ENCODE measurements at places on chromosomes 6 and 20. TPM values are rescaled to one million over a fixed set of nuclear protein-coding genes. Genes with fewer than 3 reads are reported as not detected.

GRCh38 chr20:24473435-24474223 lies 4.2 kb downstream of the SYNDIG1 start:
- DNase-seq: no peak

- no peak for DNase-seq
These were observed 3.9 kb downstream of the SLC22A2 start for GRCh38 chr6:160254467-160255312.

GRCh38 chr6:104653781-104654180 lies 205.9 kb downstream of the HACE1 start:
- no peak for DNase-seq

- DNase-seq: no peak
These were observed 519.4 kb upstream of the ZNF337 start for GRCh38 chr20:26216025-26216424.

DNA sequence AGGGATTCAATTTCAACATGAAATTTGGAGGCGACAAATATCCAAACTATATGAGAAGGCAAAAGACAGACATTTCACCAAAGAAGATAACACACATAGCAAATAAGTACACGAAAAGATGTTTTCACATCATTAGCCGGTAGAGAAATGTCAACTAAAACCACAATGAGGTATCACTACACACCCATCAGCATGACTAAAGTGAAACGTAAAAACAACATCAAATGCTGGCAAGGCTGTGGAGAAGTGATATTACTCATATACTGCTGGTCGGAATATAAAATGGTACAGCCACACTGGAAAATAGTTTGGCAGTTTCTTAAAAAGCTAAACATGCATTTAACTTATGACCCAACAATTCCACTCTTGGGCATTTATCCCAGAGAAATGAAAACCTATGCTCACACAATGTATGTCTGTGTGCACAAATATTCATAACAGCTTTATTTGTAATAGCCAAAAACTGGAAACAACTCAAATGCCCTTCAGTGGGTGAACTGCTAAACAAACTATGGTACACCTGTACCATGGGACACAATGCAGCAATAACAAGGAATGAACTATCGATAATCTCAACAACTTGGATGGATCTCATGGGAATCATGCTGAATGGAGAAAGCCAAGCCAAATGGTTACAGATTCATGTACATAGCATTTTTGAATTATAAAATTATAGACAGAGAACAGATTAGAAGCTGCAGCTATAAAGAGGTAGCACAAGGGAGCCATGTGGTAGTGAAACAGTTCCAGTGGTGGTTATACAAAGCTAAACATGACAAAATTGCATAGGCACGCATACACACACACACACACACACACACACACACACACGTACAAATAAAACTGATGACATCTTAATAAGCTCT lies 8.6 kb downstream of the ADAT2 start:
- no peak for DNase-seq

GRCh38 chr6:80962382-80962781 lies 790.1 kb downstream of the TENT5A start:
- DNase-seq: no peak

- no peak for DNase-seq
These were observed 207.6 kb upstream of the CDH4 start for GRCh38 chr20:61044499-61044898.

DNA sequence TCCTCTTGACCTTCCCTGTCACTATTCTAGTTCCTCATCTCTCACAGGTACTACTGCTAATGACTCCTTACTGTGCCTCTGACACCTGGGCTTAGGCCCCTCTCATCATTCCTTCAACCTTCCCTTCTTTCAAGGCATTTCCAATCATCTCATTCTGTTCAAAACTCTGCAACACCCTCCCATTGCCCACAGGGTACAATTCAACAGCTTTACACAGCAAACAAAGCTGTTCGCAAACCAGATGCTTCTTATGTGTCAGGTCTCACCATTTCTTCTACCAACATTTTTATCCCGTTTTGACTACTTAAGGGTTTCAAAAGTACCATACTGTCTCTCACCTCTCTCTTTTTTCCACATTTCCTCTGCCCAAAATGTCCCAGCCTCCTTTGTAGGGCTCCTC lies 84.4 kb upstream of the ID4 start:
- no peak for DNase-seq

DNA sequence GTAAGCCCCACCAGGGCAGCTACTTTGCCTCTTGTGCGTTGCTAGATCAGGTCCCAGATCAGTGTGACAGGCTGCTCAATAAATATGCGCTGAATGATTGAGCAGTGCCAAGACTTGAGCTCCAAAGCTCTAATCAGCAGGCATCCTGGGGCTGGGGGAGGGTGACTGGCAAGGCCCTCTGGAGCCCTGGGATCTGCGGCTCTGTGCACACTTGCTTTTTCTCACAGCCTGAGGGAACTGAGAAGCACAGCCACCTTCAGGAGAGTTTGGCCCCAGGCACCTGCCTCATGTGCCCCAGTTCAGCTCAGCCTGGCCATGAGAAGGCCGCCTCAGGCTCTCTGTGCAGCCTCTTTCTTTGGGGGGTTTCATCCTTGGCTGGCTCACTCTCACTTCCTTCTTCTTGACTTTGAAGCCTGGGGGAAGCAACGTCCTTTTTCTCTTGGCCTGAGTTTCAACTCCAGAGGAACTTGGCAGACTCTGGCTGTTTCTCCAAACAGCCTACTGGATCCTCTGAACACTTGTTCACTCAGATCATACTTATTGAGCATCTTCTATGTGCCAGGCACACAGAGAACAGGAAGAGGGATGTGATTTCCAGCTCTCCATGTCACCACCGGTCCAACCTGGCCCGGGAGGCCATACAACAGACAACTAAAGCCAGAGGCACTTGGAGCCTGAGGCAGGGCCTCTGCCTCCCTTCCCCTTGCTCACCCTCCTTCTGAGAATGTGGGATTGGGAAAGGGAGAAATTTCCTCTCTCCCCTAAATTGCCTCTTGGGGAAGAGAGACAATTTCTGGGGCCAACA lies 114.0 kb downstream of the VEGFA start:
- no peak for DNase-seq

GRCh38 chr20:986733-987355 lies 15.3 kb downstream of the RSPO4 start:
- DNase-seq: no peak

- DNase-seq: no peak
These were observed 66.0 kb upstream of the SYNDIG1 start for GRCh38 chr20:24403406-24403805.

DNA sequence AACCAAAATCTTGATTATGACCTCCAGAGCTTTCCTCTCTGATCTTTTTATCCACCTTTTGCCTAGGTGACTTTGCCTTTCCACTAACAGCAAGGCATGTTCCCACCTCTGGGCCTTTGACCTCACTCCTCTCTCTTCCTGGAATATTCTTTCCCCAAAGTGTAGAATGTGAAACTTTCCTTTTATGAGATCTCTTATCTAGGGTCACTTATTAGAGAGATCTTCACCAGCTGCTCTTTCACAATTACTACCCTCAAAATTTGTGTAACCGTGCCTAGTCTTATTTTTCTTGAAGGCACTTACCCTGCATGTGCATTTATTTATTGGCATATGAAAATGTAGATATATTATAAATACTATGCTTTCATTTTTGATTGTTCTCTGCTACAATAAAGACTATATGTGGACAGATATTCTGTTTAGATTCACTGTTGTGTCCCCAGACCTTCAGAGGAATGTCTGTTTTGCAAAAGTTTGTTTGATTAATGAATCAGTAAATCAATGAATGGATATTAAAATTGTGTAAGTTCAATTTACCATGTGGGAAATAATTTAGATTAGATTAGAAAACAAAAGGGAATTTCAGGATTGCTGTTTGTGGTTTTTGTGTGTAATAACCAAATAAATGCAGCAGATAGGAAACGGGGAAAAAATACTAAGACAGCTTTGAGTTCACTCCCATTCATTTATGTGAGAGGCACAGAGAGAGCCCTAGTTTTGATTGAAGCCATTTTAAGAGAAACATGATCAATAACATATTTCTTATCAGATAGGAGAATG lies 207.0 kb downstream of the ADGB start:
- DNase-seq: no peak

- DNase-seq: no peak
These were observed 76.4 kb downstream of the EYA2 start for GRCh38 chr20:46970937-46971630.

DNA sequence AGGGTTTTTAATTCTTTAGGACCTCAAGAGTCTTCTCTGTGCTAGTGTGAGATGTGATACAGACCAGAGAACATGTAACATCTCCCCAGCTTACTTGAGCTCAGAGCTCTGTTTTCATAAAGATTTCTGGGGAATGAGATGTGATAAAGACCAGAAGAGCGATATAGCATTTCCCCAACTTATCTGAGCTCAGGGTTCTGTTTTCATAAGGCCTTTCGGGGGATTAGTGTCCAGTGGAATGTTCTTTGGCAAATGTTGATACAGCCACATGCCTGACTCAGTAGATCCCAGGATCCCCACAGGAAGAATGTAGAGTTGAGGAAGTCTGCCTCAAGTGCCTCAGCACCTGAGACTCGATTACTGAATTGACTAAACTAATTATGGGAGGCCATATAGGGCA lies 18.7 kb upstream of the TOP1 start:
- no peak for DNase-seq

- no peak for DNase-seq
These were observed 118.8 kb upstream of the ZNF217 start for GRCh38 chr20:53712212-53712977.

GRCh38 chr6:119533603-119534279 lies 184.2 kb upstream of the MAN1A1 start:
- DNase-seq: no peak

Gene MOG
- total RNA-seq: not detected

Gene LYRM2
- total RNA-seq: 14.4 TPM

Data from lower leg skin (tissue), 4 donors.